Sigmoid colon (tissue), 7 donors: ENCODE measurements at places on chromosomes 12 and 14.
A peak's percentile ranks its signal among the peaks of the same experiment; 100 is the strongest.

DNA sequence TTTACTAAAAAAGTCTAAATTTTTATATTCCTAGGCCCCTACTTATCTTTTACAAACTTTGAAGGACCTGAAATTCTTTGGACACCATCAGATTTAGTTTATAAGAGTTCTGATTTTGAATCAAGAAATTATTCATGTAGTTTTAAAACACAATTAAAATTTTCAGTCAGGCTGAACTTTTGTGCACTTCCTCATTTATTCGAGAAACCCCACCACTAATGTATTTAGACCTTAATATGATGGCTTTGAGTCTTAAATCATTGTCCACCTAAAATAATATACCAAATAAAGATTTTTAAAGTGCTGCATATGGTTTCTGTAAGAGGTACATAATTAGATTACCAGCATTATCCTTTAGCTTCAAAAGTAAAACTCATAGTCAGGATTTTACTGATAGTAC lies 103.4 kb downstream of the PAWR start:
- no peak for DNase-seq

DNA sequence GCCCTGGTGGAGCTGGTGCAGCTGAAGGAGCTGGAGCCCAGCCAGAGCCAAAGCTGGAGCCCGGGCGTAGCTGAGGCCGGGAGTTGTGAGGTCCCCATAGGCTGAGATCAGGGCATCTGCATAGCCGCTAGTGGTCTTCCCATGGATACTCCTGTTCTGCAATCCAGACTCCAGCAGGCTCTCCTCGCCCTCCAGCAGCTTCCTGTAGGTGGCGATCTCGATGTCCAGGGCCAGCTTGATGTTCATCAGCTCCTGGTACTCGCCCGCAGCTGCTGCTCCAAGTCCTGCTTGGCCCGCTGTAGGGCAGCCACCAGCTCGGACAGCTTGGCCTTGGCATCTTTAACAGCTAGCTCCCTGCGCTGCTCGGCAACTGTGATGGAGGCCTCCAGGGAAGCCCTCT lies 966.1 kb downstream of the FSCB start:
- no peak for DNase-seq

- DNase-seq = no peak
Observed at GRCh38 chr14:70193396-70193795, 4.6 kb upstream of the SLC8A3 start.

GRCh38 chr14:59261334-59261733 lies 72.9 kb downstream of the DAAM1 start:
- no peak for DNase-seq

GRCh38 chr14:81571437-81571836 lies 37.8 kb upstream of the SEL1L start:
- no peak for DNase-seq

DNA sequence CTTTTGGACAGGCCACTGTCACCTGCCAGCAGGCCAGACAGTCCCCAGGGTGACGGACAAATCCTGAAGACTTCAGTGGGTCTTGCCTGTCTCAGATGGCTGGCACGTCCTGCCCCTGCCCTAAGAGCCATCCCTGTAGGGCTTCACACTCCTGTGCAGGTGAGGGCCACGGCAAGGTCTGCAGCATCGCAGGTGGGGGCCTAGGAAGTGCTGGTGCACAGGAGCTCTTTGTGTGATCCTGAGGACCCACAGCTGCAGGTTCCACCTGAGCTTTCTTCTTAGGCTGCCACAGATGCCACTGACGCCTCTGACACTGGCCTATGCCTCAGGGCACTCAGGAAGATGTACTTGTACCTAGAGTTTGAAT lies 108.5 kb upstream of the FKBP4 start:
- no peak for DNase-seq

GRCh38 chr12:19530637-19531023 lies 91.3 kb downstream of the AEBP2 start:
- DNase-seq = no peak

DNA sequence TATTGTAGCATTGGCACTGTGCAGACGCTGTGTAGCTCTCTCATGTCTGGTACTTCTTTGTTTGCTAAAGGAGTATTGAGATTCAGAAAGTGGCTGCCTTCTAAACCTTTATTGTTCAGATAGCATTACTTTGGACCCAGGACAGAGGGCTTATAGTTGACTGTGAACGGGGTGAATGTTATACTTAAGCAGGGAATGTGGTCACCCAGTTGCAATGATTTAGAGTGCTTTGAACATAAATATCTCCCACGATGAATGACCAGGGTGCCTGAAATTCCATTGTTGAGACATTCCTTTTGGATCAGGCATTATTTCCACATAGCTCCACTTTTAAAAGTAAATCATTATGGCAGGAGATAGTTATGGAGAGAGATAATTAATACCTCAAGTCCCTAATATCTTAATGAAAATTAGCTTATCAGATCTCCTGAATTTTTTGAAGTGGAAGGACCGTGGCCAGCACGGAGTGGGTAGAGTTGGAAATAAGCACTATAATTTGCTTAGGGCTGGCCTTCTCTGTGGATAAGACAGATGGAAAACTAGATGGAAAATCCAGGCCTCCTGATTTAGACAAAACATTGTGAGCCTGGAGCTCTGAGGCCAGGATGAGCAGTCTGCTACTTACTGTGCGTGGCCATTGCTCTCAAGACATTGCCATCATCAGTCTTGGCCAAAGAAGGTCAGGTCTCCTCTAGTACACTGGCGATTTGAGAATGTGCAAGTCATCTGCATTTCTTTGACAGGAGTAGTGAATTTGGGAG lies 114.5 kb downstream of the ETV6 start:
- no peak for DNase-seq

- DNase-seq = peak; percentile 87
Observed at GRCh38 chr12:107515446-107515958, 170.1 kb upstream of the PWP1 start.

- no peak for DNase-seq
Observed at GRCh38 chr14:28653521-28653920, 113.1 kb upstream of the FOXG1 start.

DNA sequence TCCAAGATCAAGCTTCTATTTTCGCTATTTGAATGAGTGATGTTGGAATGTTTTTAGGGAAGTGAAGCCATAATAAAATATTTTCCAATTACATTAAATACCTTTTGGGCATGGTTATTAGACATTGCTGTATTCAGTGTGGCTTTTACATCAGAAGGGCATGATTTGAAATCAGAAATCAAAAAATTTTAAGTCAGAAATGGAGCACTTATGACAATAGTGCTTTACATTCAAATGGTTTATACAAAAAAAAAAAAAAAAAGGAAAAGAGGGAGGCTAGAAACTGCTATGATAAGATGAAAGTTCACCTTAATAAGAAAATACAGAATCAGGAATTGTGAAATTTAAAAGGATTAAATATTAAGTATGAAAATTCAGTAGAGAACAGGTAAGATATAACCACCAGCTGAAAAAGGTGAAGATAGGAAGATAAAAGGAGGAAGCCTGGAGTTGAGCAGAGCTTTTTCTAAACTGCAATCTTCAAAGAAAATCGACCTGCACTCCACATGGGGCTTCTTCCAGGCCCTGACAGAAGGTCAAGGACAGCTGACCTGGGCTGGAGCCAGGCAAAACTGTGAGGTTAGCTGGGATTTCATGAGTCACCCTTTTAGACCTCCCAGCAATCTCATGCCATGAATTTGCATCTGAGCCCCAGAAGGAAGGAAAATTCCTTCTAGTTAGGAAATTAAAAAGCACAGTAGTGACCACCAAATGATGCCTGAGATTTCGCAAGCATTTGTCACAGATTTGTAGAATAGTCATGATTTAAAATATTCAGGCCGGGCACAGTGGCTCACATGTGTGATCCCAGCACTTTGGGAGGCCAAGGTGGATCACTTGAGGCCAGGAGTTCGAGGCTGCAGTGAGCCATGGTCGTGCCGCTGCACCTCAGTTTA lies 23.4 kb upstream of the BMP4 start:
- DNase-seq = peak; percentile 80

GRCh38 chr12:51205350-51205749 lies 12.5 kb downstream of the POU6F1 start:
- no peak for DNase-seq

DNA sequence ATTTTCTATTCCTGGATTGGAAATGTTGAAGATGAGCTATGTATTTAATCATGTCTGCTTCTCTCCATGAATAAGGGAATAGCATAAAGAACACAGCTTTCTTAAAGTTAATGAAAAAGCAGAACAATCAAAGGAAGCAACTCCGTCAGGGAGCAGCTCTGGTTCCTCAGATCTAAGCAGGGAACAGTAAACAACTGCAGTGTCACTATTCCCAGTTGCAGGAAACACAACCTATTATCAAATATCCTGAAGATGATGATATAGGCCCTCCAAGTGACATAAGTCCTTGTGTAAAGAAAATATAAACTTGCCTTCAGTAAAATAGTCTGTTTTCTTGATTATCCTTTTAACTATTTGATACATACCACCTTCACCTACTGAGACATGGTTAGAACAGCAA lies 228.1 kb downstream of the KCNC2 start:
- no peak for DNase-seq

- DNase-seq = no peak
Observed at GRCh38 chr12:47615711-47616110, 90.1 kb downstream of the RPAP3 start.

DNA sequence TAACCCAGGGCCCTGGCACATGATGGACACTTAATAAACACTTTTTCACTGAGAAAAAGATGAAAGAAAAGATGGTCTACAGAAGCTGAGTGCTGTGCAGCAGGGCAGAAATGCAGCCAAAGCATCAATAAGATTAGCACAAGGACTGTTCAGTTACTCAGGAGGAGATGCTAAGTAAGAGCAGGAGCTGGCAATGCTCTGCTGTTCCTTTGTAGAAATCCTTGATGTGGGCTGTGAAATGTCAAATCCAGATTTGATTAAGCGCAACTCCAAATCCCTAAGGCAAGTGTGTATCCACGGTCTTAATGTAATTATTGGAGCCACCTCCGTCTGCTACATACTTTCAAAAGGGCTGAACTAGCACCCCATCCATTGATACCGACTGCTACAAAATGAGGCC lies 151.8 kb upstream of the BTG1 start:
- DNase-seq = no peak
